Urinary bladder (tissue), 4 donors: ENCODE measurements at places on chromosomes 6 and 20. TPM values are rescaled to one million over a fixed set of nuclear protein-coding genes. Genes with fewer than 3 reads are reported as not detected.

The ADAM33 gene
- total RNA-seq, result 88.2 TPM

The PACSIN1 gene
- 0.32 TPM for total RNA-seq

The GNAS-AS1 gene
- 1.4 TPM for total RNA-seq

The PNLDC1 gene
- total RNA-seq, result not detected

The IL17A gene
- not detected for total RNA-seq

The SSTR4 gene
- not detected for total RNA-seq

The RAET1E gene
- 0.74 TPM for total RNA-seq

The DDAH2 gene
- 81.6 TPM for total RNA-seq

The ZNFX1 gene
- 22.2 TPM for total RNA-seq

The BMP2 gene
- 9.1 TPM for total RNA-seq

The SLC22A3 gene
- 11.0 TPM for total RNA-seq

The VGLL2 gene
- total RNA-seq, result 0.11 TPM
